ENCODE measurements at places on chromosomes 4 and X.

DNA sequence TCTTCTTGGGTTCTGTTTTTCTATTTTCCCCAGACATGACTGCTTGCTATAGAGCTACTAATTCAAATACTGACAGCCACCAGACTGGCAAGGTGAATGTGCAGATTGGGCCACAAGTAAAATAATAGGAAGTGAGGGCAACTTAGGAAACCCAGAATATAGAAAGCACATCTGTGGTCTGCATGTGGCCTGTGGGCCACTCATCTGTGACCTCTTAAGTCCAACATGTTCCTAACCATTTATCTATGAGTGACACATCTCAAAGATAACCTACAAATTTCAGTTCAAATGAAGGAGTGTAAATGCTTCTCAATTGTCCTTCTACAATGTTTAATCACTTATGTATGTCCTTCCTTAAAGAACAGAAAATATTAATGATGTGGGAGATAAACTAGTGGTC is 128.9 kb downstream of the REELD1 start:
- no peak for DNase-seq

DNA sequence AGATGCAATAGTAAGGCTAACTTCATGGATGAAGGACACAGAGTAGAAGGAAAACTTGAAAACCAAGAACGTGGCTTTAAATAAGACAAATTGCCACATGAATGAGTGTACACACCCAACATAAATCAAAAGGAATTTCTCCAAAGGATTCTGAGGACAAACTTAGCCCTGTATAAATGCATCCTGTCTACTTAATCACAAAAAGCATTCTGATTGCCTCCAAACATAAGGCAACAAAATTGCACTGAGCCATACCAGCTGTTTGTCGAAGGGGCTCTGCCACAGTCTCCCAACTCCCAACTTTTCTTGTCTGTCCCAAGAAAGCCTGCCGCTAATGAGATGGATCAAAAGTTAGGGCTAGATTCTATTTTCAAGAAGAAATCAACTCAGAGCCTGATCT is 194.3 kb downstream of the SOWAHB start:
- DNase-seq, result peak; percentile 48

GRCh38 chrX:106619797-106620196 is 8.0 kb downstream of the RADX start:
- peak; percentile 23 for DNase-seq

GRCh38 chrX:150502091-150502490 is 66.3 kb upstream of the MTM1 start:
- DNase-seq, result no peak

- no peak for DNase-seq
Measured at GRCh38 chr4:158036998-158037397, 135.8 kb downstream of the GASK1B start.

- DNase-seq, result no peak
Measured at GRCh38 chr4:3330707-3331106, 37.9 kb downstream of the RGS12 start.

- DNase-seq, result peak; percentile 8
Measured at GRCh38 chrX:12950851-12951594, 23.9 kb upstream of the TMSB4X start.

- no peak for DNase-seq
Measured at GRCh38 chrX:66203114-66203513, 39.1 kb downstream of the HEPH start.

DNA sequence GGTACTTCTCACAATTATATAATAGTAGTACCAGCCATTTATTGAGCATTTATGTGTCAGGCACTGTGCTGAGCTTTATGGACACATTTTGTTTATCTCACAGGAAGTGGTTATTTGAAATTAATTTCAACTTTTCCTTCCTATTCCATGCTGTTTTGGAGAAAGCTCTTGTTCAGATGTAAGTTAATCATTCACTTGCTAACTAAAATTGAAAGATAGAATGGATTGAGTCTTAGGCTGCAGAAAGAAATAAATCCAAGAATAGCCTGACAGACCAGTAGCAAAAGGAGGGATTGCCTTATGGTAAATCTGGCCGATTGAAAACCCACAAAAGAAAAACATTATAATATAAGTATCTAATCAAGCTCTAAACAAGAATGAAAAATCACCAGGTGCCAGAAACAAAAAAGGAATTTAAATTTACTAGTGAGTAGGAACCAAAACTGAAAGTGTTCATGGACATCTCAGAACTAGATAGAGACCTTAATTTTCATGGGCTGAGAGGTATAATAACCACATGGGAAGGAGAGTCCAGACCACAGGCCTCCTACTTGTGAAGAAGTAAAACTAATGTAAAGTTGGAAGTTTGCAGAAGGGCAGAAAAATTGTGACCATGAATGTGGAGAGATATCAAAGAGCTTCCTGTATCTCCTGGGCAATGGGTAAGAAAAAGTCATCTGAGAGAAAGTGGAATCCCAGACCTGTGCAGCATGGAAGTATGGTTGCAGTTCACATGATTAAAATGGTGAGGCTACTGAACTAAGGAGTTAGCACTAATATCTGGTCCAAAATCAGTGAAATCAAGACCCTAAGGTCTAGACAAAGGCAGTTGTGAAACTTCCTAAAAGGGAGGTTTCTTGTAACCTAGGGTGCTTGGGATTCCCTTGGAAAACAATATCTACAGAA is 38.0 kb downstream of the RADX start:
- DNase-seq, result no peak

GRCh38 chr4:24949970-24950369 is 37.1 kb upstream of the CCDC149 start:
- no peak for DNase-seq

DNA sequence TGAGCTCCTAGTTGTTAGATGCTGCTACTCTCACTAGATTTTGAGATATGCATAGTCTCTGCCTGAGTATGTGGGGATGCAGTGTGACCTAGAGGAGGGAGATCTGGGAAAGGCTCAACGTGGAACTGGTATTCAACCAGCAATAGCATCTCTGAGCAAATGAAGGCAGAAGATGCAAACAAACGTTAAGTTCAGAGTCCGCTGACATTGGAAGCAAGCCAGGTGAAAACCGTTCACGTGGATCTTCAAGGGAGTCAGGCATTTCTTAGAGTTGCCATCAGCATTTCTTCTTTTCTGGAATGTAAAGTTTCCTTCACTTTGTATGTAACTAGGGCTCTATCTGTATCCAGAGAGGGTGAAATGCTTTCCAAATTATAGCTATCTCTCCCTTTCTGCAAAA is 59.9 kb downstream of the C4orf51 start:
- DNase-seq, result peak; percentile 45

DNA sequence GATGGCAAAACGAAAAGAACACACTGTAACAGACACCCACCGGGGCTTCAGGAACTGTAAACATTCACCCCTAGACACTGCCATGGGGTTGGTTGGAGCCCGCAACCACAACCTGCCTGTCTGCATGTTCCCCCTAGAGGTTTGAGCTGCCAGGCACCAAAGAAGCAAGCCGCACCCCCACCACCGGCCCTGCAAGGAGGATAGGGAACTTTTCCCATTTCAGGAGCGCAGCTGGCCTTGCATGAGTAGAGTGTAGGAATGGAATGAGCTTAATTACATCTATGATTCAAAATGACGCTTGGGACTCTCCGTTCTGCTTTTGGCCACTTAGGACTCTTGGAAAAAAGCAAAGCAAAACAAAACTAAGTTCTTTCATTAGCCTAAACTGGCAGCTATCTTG is 243.6 kb upstream of the CTSO start:
- DNase-seq, result no peak

GRCh38 chr4:40418430-40419230 is 83.5 kb downstream of the CHRNA9 start:
- no peak for DNase-seq

DNA sequence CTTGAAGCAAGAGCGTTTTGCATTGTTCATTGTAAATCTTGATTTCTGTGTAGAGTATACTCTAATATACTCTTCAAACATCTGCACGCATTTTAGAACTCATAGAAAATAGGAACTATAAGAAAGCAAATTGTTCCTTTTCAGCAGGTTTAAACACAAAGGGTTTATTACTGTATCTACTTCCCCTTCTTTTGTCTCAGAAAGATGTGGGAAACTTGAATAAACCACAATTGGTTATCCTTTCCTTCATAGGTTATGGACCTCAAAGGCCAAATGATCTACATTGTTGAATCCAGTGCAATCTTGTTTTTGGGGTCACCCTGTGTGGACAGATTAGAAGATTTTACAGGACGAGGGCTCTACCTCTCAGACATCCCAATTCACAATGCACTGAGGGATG is 46.0 kb upstream of the GUCY1B1 start:
- DNase-seq, result no peak

- peak; percentile 49 for DNase-seq
Measured at GRCh38 chr4:24995346-24995919, 35.3 kb downstream of the LGI2 start.

- DNase-seq, result peak; percentile 70
Measured at GRCh38 chrX:155334486-155335336, at the start of gene CLIC2. TSS of gene CLIC2 (minus strand) at chrX:155334614. CDS start at chrX:155334427, 187 bp downstream.

- no peak for DNase-seq
Measured at GRCh38 chr4:8207314-8207713, 8.2 kb downstream of the SH3TC1 start.

GRCh38 chrX:108071578-108071977 is 19.8 kb downstream of the PSMD10 start:
- peak; percentile 23 for DNase-seq

DNA sequence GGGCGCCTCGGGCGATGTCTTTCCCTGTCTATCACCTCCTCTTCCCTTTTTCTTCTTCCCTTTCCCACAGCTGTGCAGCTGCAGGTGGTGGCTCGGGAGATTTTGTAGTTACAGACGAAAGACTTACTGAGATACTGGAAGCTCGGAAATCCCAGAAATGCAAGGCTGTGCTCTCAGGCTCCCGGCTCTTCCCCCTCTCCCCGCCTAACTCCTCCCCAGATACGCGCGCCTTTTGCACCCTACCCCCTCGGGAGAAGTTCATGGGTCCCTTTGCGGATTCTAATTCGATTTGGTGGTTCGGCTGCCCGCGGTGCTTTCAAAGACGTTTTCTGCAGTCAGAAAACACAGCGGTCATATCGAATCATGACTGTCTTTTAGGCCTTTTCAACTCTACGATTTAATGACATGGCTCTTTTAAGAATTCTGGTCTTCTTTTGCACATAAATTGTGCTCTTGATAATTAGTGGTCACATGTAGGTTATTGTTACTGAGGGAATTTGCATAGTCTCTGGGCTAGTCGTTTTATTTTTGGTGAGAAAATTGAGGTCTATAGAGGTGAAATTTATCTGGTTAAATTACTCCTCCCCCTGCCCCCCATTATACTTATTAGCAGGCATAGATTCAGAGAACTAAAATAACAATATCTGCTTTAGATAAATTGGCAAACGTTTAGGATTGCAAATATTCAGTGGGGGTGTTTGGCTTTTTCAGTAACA is 1.6 kb downstream of the SEPTIN11 start:
- DNase-seq, result peak; percentile 52

- no peak for DNase-seq
Measured at GRCh38 chr4:158201876-158202275, 8.4 kb upstream of the TMEM144 start.

DNA sequence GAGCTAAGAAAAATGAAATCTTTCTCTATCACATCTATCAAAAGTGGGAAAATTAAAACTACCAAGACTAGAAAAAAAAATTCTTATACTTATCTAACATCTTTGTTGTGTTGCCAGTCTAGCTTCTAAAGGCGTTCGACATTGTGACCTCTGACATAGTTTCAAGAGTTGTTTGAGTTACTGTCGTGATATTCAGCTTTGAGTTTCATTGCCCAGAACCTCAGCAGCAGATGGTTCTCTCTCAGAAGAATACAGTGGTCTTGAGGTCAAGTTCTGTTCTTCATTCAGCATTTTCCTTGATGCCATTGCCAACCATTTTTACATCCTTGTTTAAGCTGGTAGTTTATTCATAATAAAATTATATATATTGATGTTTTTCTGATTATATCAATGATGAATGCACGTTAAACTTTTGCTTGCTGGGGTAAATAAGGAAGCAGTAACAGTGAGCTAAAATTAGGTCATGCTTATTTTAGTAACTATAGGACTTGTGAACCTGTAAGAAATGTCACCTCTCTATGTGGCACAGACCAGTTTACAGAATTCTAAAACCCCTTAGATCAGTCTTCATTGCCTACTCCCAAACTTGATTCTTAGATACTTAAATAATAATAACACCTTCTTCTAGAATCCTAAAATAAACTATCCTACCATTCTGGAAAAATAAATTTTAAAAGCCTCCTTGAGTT is 23.1 kb upstream of the SMIM31 start:
- no peak for DNase-seq

DNA sequence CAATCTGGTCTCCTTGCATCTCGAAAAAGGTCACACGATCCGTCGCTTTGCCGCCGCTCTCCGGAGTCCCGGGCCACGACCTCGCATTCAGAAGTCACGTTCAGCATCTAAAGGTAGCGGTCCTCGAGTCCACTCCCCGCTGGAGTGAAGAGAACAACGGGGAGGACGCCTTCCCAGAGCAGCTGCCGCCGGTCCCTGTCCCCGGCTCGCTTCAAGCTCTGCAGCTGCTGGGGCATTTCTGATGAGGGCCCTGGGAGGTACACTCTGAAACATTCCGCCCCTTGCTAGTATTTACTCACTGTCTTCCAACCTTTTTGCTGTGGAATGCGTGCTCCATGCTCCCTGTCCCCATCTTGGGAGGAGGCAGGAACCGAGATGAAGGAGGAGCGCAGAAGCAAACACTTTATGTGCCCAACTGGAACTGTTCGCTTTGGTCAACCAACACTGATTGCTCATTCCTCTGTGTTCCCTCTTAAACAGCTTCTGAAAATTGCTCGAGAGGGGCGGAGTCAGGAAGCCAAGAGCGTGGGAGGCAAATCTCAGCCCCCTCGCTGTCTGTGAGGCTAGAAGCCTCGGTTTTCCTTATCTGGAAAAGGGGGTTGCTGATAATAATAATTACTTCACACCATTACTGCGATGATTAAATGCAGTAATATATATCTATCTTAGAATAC is 6.4 kb upstream of the VAMP7 start:
- DNase-seq, result peak; percentile 20

- no peak for DNase-seq
Measured at GRCh38 chr4:37223732-37224131, 20.8 kb upstream of the NWD2 start.

GRCh38 chr4:175443547-175443946 is 368.5 kb downstream of the GPM6A start:
- no peak for DNase-seq

DNA sequence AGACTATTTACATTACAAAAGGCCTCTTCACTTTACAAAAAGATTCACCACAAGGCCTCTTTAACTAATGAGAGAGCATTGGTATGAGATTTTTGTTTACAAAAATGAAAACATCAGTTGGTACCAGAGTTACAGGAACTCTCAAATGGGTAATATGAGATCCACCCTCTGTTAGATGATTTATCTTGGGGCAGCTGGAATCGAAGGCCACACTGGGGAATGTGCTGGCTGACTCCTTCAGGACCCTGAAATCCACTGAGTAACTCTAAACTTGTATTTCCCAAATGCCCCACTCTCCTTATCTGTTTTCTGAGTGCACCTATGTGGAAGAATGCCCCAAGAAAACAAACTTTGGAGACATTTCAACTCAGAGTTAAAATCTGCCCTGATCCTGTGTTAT is 232.9 kb upstream of the F9 start:
- no peak for DNase-seq

GRCh38 chr4:81565142-81565870 is 93.6 kb upstream of the RASGEF1B start:
- DNase-seq, result peak; percentile 47

- no peak for DNase-seq
Measured at GRCh38 chrX:140099221-140099620, 133.9 kb upstream of the CXorf66 start.

GRCh38 chr4:179196511-179196910 is 1754.3 kb upstream of the AGA start:
- peak; percentile 1 for DNase-seq

GRCh38 chr4:110808351-110808878 is 185.5 kb upstream of the PITX2 start:
- DNase-seq, result peak; percentile 25

Measured in cardiac fibroblast (primary cell).